ENCODE measurements at places on chromosomes 5 and 9.

DNA sequence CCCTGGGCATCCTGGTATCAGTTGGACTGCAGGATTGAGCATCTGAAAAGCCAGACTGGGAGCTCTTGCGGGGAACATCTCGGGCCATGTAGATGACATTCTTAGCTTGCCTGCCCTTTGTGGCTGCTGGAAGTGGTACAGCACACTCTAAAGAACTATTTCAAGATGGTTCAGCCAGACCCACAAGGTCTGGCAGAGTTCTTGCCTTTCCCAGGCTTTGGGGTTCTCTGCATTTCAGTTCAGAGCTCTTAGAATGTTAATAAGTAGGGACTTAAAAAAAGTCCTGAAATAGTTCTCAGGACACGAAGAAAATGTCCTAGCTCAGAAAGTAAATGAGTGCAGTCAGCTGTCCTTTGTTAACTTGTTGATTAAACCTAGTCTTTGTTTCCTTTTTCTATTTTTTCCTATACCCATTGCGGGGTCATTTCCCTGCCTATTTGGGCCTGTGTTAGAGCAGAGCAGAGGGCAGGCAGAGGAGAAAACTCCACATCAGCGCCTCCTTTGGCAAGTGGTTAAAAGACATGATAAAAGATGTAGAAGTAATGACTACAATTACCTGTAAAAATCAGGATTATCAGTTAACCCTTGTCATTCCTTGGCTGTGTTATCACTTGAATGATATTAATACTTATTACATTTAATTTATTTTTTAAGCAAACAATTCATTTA lies 291.5 kb downstream of the ZSWIM6 start:
- DNase-seq = no peak

DNA sequence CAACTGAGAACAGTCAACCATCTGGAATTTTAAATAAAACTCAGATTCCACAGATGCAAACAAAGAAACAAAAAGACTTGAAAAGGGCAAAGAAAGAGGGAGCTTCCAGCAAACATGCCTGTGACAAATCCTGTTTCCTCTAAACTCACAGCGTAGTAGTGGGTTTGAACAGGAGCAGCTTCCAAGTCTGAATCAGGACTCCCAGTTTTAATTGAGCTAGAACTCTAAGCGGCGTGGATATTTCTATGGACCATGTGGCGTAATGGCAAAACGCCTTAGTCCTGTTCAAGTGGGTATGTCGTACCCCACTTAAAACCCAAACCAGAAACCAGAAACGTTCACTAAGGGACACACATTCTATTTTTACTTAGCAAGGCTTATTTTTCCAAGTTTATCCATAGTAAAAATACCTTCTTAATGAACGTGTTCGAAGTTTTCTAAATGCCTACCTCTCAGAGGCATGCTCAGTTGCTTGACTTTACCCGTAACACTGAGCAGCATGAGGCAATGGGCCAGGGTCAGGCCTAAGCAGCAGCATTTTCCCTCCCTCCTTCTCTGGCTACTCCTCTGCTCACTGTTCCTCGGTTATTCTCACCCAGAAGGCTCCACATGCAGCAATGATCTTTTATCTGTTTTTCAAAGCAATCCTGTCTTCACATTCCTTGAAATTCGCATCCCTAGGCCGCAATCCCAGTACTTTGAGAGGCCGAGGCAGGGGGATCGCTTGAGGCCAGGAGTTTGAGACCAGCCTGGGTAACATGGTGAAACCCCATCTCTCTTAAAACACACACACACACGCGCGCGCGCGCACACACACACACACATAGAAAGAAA lies 77.9 kb downstream of the FNBP1 start:
- no peak for DNase-seq

- DNase-seq = no peak
Observed at GRCh38 chr9:98943682-98944056, at the start of gene COL15A1. Gene COL15A1 (plus strand): TSS chr9:98943907. CDS start chr9:98944062, 155 bp downstream.

DNA sequence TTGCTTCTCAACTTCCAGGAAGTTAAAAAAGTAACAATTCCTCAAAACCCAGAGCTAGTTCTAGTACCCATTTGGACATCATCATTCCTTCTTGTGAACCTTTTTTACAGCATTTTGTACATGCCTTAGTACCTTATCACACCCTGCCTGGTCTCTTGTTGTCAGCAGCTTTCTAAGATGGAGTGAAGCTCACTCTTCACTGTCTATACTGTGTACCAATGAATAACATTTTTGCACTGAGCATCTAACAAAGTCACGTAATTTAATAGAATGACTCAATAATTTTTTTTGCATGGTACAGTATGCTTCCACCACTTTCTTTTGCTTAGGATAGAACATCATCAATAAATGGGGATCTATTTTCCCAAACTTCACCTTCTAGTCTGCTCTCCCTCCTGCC lies 29.8 kb downstream of the ALDH1A1 start:
- no peak for DNase-seq

DNA sequence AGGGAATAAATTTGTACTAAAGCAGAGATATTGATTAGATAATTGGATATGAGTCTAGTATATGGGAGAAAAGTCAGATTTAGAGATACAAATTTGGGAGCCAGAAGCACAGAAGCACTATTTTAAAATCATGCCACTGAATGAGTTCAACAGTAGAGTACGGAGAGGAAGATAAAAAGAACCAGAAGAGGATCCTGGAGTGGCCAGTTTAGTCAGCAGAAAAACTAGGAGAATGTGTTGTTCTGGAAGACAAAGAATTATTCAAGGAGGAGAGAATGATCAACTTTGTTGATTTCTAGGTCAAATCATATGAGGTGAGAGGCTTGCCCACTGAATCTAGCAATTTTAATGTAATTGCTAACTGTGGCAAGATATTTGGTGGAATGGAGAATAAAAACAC lies 67.0 kb downstream of the NIPBL start:
- no peak for DNase-seq

- no peak for DNase-seq
Observed at GRCh38 chr9:81621118-81621517, 68.2 kb downstream of the TLE1 start.

GRCh38 chr5:151179489-151179840 lies 21.9 kb upstream of the ANXA6 start:
- no peak for DNase-seq

- DNase-seq = peak; percentile 79
Observed at GRCh38 chr5:22596404-22596970, 256.7 kb downstream of the CDH12 start.

DNA sequence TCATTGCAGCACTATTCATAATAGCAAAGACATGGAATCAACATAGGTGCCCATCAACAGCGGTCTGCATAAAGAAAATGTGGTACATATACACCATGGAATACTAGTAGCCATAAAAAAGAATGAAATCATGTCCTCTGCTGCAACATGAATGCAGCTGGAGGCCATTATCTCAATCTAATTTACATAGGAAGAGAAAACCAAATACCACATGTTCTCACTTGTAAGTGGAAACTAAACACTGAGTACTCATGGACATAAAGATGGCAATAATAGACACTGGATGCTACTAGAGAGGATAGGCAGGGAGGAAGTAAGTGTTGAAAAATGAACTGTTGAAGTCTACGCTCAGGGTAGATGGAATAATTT lies 203.9 kb upstream of the CDH9 start:
- DNase-seq = no peak

DNA sequence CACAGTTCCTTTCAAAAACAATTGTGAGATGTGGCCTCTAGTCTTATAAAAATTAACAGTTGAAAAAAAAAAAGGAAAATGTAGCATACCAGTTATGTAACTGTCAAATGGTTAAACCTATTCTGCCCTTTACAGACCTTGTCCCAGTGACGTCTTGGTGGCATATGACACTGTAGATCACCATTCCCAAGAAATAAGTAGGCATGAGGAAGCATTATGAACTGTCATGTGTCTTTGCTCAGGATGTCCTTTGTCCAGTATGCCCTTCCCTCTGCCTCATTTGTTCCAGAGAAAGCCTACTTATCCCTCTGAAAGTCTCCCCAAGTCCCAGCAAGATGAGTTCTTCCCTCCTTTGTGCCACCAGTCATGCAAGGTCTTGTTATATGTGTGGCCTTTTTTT lies 63.2 kb downstream of the PAM start:
- DNase-seq = no peak
